ENCODE measurements at places on chromosomes 3 and 15.

DNA sequence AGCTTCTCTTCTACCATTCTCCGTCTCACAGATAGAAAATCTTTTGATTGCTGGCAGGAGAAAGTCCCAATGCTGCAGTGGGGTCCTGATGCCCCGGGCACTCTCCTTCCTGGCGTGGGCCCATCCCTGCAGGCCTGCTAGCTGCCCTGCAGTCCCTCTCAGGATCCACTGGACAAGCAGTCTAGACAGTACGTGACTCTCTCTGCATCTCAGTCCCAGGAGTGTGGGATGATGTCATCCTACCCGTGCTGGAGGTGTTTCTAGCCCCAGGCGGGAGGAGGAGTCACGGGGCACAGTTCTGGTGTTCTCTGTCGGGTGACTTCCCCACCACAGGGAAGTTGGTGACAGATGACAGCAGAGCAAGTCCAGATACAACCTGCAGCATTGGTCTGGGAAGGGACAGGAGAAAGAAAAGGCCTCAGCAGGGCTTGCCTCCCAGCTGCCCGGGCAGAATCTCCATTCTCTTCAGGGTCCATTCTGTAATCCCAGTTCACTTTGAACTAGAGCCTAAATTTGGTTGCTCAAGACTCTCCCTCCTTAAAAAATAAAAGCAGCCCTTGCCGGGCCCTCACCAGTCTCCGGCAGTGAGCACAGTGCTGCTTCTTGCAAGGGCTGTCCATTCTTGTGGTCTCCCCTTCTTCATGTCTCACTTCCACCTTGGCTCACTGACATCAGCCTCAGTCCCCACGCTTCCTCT, 30.6 kb downstream of the SLC28A1 start:
- peak; percentile 74 for DNase-seq

- DNase-seq = no peak
These were observed 127.1 kb downstream of the FMN1 start for GRCh38 chr15:33067456-33067855.

DNA sequence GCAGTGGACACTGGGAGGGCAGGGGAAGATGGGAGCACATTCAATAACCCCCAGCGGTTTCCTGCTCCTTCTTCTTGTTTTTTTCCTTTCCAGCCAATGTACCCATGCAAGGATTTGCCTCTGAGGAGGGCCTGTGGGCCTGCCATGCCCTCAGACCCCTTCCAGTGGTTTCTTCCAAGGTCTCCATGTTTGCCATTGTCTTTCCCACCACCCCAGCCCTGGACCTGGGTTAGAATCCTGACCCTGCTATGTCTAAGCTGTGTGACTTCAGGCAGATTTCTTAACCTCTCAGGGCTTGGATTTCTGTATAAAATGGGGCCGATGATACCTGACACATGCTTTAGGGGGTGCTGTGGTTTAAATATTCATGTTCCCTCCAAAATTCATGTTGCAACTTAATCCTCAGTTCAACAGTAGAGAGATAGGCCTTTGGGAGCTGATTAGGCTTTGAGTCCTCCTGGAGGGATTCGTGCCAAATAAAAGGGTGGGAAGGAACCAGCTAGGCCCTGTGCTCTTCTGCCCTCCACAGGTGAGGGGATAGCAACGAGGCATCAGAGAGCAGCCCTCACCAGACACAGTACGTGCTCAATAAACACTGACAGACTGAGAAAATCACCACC, 46.3 kb upstream of the FLNB start:
- peak; percentile 30 for DNase-seq

DNA sequence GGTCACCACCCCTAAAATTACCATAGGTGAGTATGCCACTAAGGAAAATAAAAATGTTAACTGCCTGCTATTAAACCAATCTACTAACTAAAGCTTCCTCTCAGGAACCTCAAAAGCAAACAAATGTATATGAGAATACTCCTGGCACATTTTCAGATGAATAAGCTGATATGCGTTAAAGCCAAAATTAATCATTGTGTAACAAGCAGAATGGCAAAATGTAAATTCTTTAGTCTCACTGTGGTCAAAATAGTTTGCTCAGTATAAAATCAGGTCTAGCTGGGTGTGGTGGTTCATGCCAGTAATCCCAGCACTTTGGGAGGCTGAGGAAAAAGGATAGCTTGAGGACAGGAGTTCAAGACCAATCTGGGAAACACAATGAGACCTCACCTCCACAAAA, 53.6 kb downstream of the SUMF1 start:
- DNase-seq = no peak

DNA sequence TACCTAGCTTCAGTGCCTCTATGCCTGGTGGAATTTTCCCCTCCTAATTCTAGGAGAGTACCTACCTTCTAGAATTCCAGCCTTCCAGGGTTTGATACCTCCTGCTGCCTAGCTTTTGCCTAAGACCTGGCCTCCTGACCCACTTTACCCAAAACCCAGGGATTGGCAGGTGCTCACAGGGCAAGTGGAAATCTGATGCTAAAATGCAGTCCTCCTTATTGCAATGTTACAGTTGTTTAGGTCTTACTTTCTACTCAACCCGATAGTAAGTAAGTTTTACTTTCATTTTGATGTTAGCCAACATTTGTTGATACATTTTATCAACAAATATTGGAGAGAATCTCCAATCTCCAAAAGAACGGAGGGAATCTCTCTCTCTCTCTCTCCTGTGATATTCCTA, 275.9 kb downstream of the DOCK3 start:
- DNase-seq = no peak

DNA sequence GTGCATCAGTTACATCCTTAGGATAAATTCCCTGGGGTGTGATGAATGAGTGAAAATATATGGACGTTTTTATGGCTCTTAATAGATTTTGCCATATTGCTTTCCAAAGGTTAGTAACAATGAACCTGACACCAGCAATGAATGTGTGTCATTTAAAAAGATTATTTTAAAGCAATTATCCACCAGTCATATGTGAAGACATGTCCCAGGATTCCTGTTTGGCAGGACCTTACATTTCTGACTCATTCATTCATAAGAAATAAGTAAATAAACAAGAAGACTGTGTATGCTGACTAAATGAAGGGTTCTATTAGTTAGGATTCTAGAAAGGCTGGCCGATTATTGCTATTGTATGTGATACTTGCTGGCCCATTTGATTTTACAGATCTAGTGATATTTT, 201.5 kb downstream of the SOX2 start:
- no peak for DNase-seq

- DNase-seq = peak; percentile 91
These were observed at the start of gene OXTR for GRCh38 chr3:8769088-8769822. Gene OXTR (minus strand): TSS chr3:8769613. CDS start chr3:8768187, 1,426 bp downstream.

DNA sequence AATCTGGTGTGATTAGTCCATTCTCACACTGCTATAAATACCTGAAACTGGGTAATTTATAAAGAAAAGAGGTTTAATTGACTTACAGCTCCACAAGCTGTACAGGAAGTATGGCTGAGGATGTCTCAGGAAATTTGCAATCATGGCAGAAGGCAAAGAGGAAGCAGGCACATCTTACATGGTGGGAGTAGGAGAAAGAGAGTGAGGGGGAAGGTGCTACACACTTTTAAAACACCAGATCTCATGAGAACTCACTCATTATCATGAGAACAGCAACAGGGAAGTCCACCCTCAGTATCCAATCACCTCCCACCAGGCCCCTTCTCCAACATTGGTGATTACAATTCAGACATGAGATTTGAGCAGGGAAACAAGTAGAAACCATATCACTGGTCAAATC, 24.0 kb upstream of the ACP3 start:
- no peak for DNase-seq

DNA sequence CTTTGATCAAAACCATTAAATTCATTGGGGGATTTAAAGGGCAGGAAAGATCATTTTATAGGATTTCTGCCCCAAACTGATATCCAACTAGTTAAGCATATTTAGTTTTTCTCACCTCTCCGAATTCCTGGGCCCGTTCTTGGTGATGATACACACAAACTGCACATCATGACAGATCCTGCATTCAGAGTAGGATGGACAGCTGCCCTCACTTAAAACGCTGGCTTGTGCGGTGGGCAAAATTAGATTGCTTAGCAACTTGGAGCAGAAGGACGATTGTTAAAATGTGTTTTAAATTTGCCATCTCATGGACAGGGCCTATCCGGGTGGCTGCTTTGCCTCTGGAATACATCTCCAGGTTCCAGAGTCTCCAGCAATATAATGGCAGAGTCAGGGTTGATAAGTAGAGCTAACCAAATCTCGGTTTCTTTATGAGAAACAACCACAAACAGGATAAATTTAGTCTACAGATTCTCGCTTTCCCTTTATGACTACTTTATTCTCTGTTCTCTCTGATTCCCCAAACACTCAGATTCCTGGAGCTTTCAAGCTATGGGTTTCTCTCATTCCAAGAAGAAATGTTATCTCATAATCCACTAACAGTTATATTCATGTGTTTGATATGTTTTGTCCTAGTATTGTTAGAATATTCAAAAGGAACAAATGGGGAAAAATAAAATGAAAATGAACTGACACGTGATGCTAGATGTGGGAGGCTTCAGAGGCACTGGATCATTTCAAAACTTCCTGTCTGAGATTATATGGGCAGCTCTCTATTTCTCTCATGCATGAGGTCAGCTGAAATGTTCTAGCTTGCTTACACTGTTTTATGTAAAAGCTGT, 1014.1 kb upstream of the SEMA6D start:
- DNase-seq = no peak

All from K562 (cell line).